GM06990 (cell line): ENCODE measurements at places on chromosomes 3 and 15.

DNA sequence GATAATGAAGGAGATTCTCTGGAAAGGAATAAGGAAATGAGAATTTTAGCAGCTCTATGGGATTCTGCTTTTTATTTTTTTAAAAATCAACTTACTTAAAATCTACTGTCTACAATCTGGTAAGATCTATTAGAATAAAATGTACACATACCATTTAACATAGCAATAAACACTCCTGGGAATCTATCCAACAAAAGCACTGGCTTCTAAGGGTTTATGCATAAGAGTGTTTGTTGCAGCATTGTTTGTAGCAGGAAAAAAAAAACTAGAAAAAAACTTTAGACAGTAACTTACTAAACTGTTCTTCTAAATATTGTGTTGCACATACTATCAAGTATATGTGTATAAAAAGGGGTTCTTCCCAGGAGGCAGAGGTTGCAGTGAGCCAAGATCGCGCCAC, 15.7 kb upstream of the RBP1 start:
- no peak for DNase-seq

GRCh38 chr3:173876476-173876875, 478.9 kb downstream of the NLGN1 start:
- DNase-seq, result no peak

GRCh38 chr3:172929451-172929850, 178.9 kb downstream of the ECT2 start:
- DNase-seq, result no peak

DNA sequence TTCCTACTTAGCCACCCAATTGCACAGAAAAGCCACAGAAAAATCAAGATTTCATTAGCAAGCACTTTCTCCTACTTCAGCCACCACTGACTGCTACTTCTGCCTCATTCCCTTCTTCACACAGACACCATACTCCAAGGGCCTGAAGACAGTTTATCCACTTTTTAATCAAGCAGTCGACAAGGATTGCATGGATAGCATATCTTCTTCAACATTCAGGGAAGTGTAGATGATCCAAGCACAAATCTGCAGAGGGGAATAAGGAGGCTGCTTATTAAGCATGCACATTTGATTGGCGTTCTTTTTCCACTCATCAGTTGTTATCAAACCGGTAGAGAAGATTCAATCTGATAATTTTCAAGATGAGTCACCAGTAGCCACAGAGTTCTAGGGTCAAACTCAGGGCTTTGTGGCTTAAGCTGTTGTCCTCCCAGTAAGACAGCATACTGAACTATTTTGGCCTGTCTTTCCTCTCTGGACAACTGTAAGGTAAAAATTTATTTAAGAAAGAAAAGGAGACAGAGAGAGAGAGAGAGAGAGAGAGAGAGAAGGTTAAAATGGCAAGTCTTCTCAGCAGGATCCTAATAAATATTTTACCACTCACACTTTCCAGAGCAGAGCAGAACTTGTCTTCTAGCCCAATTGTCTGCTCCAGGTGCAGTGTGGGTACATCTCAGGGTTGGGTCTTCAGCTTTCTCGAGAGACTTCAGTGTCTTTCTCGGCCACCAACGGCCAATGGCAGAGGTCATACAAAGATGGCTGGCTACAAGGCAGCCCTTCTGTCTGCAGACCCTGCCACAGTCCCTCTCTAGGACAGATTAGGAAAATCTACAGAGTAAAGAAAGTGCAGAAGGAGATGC, 80.6 kb upstream of the BHLHE40 start:
- DNase-seq, result peak; percentile 63

DNA sequence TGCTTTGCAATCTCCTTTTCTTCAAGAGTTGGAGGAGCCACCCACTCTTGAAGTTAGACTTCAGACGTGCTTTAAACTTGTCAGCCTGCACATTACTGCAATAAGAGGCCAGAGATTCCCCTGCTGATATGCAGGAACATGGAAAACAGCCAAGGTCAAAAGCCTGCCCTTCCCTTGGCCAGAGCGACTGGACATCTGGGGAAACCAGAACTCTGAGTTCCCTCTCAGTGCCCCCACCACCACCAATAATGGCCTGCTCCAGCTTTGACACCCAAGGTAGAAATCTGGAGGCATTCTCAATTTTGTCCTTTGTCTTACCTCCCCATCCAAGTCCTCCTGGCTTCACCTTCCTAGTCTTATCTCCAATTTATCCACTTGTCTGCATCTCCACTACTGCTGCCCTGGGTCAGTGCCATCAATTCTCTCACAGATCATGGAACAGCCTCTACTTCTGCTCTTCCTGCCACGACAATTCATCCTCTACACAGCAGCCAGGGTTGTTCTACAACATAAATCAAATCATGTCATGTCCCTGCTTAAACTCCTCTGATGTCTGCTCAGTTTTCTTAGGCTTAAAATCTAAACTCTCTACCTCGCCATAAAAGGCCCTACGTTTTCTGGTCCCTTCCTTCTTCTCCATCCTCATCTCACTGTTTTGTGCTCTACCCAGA, 191.6 kb upstream of the WNT5A start:
- DNase-seq, result no peak

DNA sequence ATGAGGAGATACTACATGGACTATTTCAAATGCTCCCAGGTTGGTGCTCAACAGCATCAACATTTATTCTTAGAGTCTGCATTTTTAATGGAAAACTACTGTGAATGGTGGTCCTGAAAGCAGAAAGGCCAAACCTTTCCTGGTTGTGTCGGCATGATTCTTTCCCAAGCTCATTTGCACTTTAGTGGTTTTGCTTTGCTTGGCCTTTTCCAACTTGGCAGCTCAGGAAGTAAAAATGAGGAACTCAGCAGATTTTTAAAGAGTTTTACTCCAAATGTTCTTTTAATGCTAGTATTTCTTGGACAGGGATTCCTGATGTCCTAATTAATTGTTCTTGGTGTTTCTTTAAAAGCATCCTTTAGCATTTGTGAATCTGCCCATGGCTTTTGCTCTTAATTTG, 197.4 kb downstream of the SLC9A9 start:
- no peak for DNase-seq

- no peak for DNase-seq
These were observed 31.1 kb upstream of the FGD5 start for GRCh38 chr3:14787630-14788029.

DNA sequence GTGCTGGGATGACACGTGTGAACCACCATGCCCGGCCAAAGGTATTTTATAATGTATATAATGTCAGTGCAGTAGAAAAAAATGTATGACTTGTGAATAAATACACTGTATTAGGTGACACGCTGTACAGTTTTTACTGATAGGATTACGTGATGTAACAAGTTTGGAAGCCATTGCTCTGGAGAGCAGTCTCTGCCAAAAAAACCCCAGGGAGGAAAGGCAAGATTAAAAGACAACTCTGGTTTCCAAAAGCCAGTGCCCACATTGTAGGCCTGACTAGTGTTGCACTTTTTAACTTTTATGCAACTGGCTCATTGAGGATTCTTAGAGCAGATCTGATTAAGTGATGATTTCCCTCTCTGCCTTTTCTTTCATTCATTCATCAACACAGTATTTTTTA, 62.0 kb upstream of the SLC2A2 start:
- no peak for DNase-seq
